ENCODE measurements at places on chromosomes 13 and 19. TPM values are rescaled to one million over a fixed set of nuclear protein-coding genes. Genes with fewer than 3 reads are reported as not detected.
A peak's percentile ranks its signal among the peaks of the same experiment; 100 is the strongest.

Gene CGB5
- not detected for total RNA-seq

Gene NDFIP2
- total RNA-seq = 124 TPM

Gene MEDAG
- 0.59 TPM for total RNA-seq

Gene TPTE2
- not detected for total RNA-seq

Gene NKG7
- total RNA-seq = 852 TPM

Gene RNF113B
- total RNA-seq = not detected

Gene SIGLEC7
- not detected for total RNA-seq

Gene PRRG2
- total RNA-seq = 0.49 TPM

GRCh38 chr19:38710928-38711725 lies 33.1 kb downstream of the CAPN12 start:
- H3K27ac ChIP-seq = peak overlapping the region; percentile 57
- DNase-seq = no peak
- H3K4me3 ChIP-seq = no peak overlapping the region

GRCh38 chr13:74040200-74040599 lies 94.0 kb downstream of the KLF12 start:
- no peak overlapping the region for H3K4me3 ChIP-seq
- no peak for DNase-seq
- H3K27me3 ChIP-seq = no peaks in the 10 kb centered on the region
- peaks cover 7% of the 10 kb centered on the region for H3K36me3 ChIP-seq
- H3K4me1 ChIP-seq = peaks cover 32% of the 10 kb centered on the region

GRCh38 chr19:30871979-30872378 lies 477.3 kb downstream of the TSHZ3 start:
- no peaks in the 10 kb centered on the region for H3K4me1 ChIP-seq
- no peak for DNase-seq
- H3K27me3 ChIP-seq = no peaks in the 10 kb centered on the region
- H3K4me3 ChIP-seq = no peak overlapping the region

DNA sequence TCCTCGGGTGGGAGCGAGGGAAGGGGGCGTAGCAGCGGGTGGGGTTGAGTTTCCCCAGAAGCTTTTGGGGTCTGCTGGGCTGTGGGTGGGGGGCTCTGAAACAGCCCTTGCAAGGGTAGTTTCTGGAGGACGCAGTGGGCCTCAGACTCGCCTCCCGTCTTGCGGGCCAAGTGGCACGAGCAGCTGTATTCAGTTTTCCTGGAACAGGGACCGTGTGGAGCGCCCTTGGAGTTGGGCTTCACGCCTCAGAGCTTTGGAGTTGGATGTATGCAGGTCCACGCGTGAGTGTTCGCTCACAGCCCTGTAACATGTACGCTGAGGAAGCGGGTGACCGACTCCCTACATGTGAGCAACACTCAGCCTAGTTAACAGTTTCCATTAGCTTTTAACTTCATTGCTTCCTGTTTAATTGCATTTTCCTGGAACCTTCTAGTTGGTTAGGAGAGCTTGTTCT lies 603 bp downstream of the TM9SF2 start:
- peak overlapping the region; percentile 96 for H3K27ac ChIP-seq
- H3K4me3 ChIP-seq = peak overlapping the region; percentile 97
- peaks cover 16% of the 10 kb centered on the region for H3K36me3 ChIP-seq
- peaks cover 71% of the 10 kb centered on the region for H3K4me1 ChIP-seq
- no peaks in the 10 kb centered on the region for H3K27me3 ChIP-seq
- peak; percentile 54 for DNase-seq

GRCh38 chr19:54364775-54365257 lies at the start of gene LAIR1:
LAIR1 (minus strand) TSS chr19:54364931; CDS start chr19:54364804, 127 bp downstream.
- peak; percentile 77 for DNase-seq
- H3K4me1 ChIP-seq = peaks cover 65% of the 10 kb centered on the region
- H3K36me3 ChIP-seq = peaks cover 31% of the 10 kb centered on the region
- H3K27ac ChIP-seq = peak within 1 kb of the TSS; percentile 89

GRCh38 chr19:10866495-10866894 lies 4.9 kb upstream of the CARM1 start:
- H3K27me3 ChIP-seq = no peaks in the 10 kb centered on the region

GRCh38 chr13:73411067-73411809 lies 352.4 kb downstream of the KLF5 start:
- H3K4me3 ChIP-seq = no peak overlapping the region
- H3K27ac ChIP-seq = no peak overlapping the region
- H3K4me1 ChIP-seq = no peaks in the 10 kb centered on the region
- no peaks in the 10 kb centered on the region for H3K36me3 ChIP-seq
- no peak for DNase-seq

- DNase-seq = no peak
- no peaks in the 10 kb centered on the region for H3K36me3 ChIP-seq
- peaks cover 31% of the 10 kb centered on the region for H3K27me3 ChIP-seq
- H3K4me3 ChIP-seq = no peak overlapping the region
- peaks cover 12% of the 10 kb centered on the region for H3K4me1 ChIP-seq
These were observed 142.3 kb downstream of the SOX1 start for GRCh38 chr13:112209266-112209665.

GRCh38 chr19:53696951-53697350 lies 65.2 kb downstream of the DPRX start:
- no peaks in the 10 kb centered on the region for H3K27me3 ChIP-seq
- H3K27ac ChIP-seq = no peak overlapping the region
- H3K36me3 ChIP-seq = no peaks in the 10 kb centered on the region
- no peak overlapping the region for H3K4me3 ChIP-seq
- no peak for DNase-seq

GRCh38 chr13:56510836-56511235 lies 629.9 kb upstream of the PRR20A start:
- H3K36me3 ChIP-seq = no peaks in the 10 kb centered on the region
- no peaks in the 10 kb centered on the region for H3K4me1 ChIP-seq
- DNase-seq = no peak
- H3K4me3 ChIP-seq = no peak overlapping the region

- H3K4me3 ChIP-seq = no peak overlapping the region
- H3K36me3 ChIP-seq = no peaks in the 10 kb centered on the region
- H3K4me1 ChIP-seq = no peaks in the 10 kb centered on the region
These were observed 338.8 kb upstream of the DACH1 start for GRCh38 chr13:72205773-72206172.

DNA sequence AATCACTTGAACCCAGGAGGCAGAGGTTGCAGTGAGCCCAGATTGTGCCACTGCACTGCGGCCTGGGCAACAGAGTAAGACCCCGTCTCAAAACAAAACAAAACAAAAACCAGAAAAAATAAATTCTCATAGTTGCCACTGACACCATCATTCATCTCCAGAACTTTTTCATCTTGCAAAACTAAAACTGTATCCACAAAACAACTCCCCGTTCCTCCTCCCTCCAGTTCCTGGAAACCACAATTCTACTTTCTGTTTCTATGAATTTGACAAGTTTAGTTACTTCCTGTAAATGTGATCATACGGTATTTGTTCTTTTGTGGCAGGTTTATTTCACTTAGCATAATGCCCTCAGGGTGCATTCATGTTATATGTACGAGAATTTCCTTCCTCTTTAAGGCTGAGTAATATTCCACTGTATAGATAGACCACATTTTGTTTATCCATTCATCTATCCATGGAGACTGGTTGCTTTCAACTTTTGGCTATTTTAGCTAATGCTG lies 13.2 kb upstream of the ADGRE5 start:
- peaks cover 76% of the 10 kb centered on the region for H3K4me1 ChIP-seq
- H3K36me3 ChIP-seq = peaks cover 1% of the 10 kb centered on the region
- H3K27ac ChIP-seq = peak overlapping the region; percentile 89
- H3K4me3 ChIP-seq = peak overlapping the region; percentile 43

DNA sequence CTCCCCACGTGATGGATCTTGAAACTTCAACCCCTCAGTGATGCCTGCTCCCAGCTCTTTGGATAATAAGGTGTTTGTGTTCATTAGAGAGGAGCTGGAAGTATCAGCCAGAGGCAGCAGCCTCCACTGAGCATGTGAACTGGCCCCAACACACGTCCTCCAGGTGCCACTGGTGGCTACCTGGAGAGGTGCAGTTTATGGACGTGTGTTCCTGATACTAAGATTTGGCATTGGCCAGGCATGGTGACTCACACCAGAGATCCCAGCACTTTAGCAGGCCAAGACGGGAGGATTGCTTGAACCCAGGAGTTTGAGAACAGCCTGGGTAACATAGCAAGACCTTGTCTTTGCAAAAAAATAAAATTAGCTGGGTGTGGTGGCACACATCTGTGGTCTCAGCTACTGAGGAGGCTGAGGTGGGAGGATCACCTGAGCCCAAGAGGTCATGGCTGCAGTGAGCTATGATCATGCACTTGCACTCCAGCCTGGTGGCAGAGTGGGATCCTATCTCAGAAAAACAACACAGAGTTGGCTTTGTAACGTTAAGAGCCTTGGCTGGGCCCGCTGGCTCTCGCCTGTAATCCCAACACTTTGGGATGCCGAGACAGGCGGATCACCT lies 34.4 kb downstream of the SLC25A42 start:
- no peak for DNase-seq
- no peaks in the 10 kb centered on the region for H3K36me3 ChIP-seq
- H3K27ac ChIP-seq = no peak overlapping the region
- H3K27me3 ChIP-seq = no peaks in the 10 kb centered on the region
- H3K4me3 ChIP-seq = no peak overlapping the region

DNA sequence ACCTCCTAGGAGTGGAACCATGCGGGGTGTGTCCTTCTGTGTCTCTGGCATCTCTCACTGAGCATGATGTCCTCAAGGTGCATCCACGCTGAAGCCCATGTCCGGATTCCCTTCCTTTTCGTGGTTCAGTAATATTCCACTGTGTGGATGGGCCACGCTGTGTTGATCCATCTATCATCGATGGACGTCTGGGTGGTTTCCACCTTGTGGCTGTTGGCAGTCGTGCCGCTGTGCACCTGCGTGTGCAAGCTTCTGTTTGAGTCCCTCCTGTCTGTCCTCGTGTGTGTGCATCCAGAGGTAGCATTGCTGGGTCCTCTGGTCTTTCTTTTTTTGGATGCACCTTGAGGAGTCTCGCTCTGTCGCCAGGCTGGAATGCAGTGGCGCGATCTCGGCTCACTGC lies 11.2 kb upstream of the GNA15 start:
- H3K36me3 ChIP-seq = no peaks in the 10 kb centered on the region
- peaks cover 15% of the 10 kb centered on the region for H3K4me1 ChIP-seq
- DNase-seq = no peak
- no peak overlapping the region for H3K4me3 ChIP-seq
- H3K27ac ChIP-seq = no peak overlapping the region

- H3K27me3 ChIP-seq = no peaks in the 10 kb centered on the region
- no peak overlapping the region for H3K4me3 ChIP-seq
- DNase-seq = no peak
- no peak overlapping the region for H3K27ac ChIP-seq
These were observed 194.5 kb downstream of the VWA8 start for GRCh38 chr13:41766439-41766838.
